Hematopoietic multipotent progenitor cell treated with erythropoietin and hydrocortisone succinate and interleukin-3 and kit ligand, for 15 days (in vitro differentiated cells): ENCODE measurements at places on chromosomes 1 and 21.

GRCh38 chr21:15221799-15222386 lies 157.1 kb upstream of the NRIP1 start:
- no peak for DNase-seq

DNA sequence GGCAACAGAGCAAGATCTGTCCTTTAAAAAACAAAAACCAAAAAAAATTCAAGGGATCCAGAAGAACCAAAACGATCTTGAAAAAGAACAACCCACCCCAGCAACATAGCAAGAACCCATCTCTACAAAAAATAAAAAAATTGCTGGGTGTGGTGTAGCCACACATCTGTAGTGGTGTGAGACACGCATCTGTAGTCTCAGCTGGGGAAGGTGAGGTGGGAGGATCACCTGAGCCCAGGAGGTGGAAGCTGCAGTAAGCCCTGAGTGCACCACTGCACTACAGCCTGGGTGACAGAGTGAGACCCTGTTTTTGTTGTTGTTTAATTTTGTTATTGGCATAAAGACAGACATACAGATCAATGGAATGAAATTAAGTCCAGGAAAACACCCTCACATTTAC lies 22.3 kb downstream of the TRIM33 start:
- no peak for DNase-seq

DNA sequence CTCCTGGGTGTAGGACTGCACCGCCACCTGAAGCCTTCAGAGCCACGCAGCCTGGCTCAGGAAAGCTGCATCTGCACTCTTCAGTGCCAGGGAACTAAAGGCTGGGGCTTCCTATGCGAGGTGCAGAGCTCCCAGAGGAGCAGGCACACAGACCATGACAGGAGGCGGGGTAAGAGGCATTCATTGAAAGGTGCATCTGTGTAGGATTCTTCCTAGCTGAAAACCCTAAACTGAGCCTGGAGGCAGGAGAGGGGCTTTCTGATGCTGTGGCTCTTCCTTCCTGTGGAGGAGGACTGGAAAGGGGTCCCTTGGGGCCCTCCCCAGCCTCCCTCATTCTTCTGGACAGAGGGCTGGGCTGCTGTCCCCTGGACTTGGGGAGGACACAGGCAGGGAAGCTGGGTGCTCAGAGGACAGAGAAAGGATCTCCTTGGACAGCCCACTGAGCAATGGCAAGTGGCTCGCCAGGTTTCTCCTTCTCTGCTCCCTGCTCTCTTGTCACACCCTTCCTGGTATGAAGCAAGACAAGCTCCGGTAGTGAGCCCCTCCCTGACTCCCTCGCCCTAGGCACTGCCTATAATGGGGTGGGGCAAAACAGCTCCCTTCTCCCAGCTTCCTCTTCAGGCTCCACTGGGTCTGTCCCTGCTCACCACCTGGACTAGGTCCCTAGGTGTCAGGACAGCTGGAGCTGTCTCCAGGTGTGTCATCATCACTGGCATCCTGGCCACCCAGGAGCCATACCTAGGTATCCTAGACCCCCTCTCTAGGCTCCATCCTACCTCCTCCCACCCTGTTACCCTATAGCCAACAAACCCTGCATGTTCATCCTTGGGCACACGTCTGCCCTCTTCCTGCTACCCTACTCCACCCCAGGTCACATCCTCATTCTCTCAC lies 20.0 kb downstream of the S100A6 start:
- DNase-seq: peak; percentile 54

DNA sequence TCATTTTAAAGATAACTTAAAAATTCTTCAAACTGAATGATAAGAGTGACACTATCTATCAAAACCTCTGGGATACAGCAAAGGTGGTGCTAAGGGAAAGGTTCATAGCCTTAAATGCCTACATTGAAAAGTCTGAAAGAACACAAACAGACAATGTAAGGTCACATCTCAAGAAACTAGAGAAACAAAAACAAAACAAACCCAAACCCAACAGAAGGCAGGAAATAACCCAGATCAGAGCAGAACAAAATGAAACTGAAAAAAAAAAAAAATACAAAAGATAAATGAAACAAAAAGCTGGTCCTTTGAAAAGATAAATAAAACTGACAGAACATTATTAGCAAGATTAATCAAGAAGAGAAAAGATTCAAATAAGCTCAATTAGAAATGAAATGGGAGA lies 6.8 kb downstream of the ODF2L start:
- no peak for DNase-seq

DNA sequence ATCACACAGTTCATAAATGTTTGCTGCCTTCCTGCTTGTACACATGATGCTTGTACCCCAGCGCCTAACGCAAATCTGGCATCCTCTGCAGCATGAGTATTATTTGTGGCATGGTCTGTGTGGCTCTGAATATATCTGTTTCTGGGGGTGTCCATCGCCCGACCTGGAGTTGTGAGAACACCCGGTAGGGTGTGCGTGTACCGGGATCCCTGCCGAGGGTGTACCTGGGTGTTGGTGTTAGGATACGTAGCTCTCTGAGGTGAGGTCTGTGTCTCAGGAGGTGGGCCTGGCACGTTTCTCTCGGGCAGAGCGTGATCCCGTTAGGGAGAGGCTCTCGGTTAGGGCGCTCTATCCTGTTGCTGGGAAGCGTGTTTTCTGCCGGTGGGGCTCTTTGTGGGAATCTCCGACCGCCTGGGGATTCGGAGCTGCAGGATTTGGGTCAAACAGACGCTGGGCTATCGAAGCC lies 10.4 kb upstream of the CDC20 start:
- DNase-seq: no peak

DNA sequence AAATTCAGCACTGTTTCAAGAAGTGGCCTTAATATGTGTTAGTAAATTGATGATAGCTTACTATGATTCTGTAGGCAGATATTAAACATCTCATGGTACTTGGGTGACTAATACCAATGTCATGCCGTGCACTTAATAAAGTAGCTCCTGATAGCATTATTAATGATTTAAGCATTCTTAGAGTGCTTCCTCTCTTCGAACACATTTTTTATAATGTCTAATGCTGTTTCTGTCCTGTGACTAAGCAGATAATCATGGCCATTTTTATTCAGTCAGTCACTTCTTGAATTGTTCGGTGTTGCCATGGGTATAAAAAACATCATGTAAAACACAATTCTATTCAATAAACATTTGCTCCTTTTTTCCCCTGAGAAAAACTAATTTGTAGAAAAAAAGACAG lies 804.6 kb upstream of the ADGRL4 start:
- no peak for DNase-seq

DNA sequence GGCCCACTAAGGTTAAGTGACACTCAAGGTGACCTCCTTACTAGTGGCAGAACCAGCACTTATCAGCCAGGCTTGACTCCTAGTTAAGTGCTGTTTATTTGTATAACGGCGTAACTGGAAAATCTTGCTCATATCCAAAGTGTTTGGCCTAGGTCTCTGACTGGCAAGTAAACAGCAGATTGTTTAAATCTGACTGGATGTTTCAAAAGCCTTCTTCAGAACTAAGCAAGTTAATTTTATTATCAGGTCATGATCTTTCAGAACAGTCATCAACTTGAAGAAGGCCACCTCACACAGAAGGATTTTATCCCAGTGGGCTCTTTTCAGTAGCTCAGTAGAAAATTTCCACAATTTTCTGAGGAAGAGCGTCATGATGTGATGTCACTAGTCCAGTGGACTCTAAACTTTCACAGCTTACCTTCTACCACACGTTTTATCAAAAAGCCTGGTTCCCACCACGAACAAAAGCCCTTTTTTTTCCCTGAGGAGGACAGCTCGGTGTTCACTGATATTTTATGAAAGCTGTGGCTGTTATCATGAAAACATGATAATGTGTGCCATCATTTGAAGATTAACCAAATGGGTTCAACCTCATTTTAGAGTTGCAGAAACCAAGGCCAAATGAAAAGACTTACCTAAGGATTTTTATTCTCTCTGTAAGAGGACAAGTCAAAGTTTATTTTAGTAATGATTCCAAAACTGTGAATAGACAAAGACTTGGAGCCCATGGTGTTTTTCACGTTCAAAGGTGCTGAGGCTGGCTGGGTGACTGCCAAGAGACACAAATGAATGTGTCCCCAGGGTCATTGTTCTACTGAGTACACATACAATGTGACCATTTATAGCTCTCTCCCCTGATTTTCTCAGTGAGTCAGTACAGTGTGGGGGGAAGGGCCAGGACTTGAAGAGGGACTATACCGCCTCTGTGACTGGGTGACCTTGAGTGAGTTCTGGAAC lies 9.1 kb downstream of the SGIP1 start:
- no peak for DNase-seq

GRCh38 chr1:17802164-17802563 lies 47.0 kb downstream of the ACTL8 start:
- DNase-seq: no peak

- no peak for DNase-seq
Measured at GRCh38 chr1:77704736-77705135, 22.3 kb upstream of the ZZZ3 start.

- no peak for DNase-seq
Measured at GRCh38 chr1:226129230-226129629, 57.3 kb downstream of the ACBD3 start.

GRCh38 chr1:18769140-18769539 lies 90.3 kb downstream of the TAS1R2 start:
- no peak for DNase-seq

- no peak for DNase-seq
Measured at GRCh38 chr1:169009666-169010065, 96.8 kb upstream of the ATP1B1 start.

- DNase-seq: no peak
Measured at GRCh38 chr1:55707196-55707595, 492.0 kb upstream of the USP24 start.

GRCh38 chr21:42518215-42518614 lies 4.6 kb downstream of the SLC37A1 start:
- no peak for DNase-seq

GRCh38 chr1:13818926-13819325 lies 118.9 kb downstream of the PRDM2 start:
- DNase-seq: no peak

- no peak for DNase-seq
Measured at GRCh38 chr1:170009551-170009950, 64.9 kb downstream of the KIFAP3 start.

DNA sequence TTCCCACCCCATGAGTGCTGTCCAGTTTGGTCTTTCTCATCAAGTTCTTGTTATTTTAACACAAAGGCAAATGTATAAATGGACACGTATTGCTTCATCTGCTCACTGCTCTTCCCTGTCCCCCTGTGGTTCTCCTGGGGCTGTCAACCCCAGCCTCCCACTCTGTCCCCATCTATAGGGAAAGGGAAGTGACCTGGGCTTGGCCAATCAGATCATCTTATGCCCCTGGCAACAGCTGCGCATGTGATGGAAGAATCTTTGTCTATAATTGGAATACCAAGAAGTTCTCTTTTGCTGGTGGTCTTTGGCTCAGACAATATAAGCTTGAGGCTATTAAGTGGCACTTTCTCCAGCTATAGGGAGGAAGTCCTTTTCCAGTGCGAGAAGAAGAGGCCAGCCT lies 4.7 kb upstream of the CCSAP start:
- DNase-seq: no peak

- DNase-seq: no peak
Measured at GRCh38 chr1:21585037-21585436, 75.8 kb downstream of the ALPL start.

GRCh38 chr1:59417406-59417805 lies 120.5 kb downstream of the FGGY start:
- no peak for DNase-seq

- no peak for DNase-seq
Measured at GRCh38 chr1:33273406-33273805, 17.1 kb downstream of the ZNF362 start.

GRCh38 chr1:180235077-180235501 lies 5.0 kb downstream of the LHX4 start:
- no peak for DNase-seq

- peak; percentile 23 for DNase-seq
Measured at GRCh38 chr1:172600615-172601014, 58.3 kb upstream of the FASLG start.

DNA sequence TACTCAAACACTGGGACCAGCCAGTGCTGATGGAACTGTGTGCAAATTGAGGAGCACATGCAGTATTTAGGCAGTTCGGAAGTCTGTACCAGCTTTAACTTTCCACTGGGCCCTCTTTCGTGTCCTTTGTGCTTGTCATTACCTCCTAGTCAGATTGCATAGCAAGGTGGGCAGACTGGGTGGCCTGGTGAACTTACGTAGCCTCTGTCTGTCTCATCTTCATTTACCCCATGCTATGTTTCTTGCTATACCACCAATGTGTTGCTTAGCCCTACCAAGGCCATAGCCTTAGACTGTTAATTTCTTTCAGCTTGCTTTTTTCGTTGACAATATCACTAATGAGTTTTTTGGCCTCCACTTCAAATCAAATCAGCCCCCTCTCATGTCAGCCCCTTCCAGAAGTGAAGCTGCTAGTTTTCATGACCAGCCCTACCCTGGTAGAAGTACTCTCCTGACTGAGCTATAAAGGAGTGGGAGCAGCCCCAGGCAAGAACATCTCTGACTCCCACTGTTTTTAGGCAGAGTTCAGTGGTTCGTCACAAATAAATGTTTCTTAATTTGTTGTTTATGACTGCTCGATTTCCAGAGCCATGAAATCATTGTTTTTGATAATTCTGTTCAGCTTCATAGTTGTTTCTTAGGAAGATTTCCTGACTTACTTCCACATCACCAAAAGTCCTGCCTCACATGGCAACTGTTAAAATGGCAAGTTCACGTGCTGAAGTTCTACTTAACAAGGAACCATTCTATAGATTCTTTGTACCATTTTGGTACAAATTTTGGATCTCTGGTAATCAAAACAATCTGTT lies 19.3 kb downstream of the PRKACB start:
- no peak for DNase-seq

DNA sequence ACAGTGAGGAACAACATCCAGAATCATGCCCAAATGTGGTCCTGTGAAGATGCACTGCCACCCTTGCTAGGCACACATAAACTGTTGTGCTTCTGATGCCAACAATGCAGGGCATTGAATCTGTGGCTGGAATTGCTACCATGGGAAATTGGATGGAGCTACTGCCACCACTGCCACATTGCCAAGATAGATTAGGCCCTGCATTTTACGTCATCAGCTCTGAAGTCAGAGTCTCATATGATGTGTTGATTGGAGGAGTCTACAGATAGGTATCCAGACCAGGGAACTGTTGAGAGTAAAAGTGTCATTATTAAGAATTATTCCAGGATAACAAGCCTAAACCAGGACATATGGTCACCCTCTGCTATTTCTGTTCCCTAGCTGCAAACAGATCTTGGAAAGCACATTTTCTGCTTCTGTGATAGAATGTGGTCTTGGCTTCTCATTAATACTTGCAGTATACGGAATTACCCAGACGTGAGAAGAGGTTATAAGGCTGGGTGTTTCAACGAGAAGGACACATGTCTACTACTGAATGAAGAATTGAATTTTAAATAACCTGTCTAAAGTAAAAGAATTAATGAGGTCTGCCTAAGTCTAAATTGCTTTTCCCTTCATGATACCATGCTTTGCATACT lies 106.6 kb downstream of the TNNI3K start:
- no peak for DNase-seq
